ENCODE measurements at places on chromosomes 5 and 9.

DNA sequence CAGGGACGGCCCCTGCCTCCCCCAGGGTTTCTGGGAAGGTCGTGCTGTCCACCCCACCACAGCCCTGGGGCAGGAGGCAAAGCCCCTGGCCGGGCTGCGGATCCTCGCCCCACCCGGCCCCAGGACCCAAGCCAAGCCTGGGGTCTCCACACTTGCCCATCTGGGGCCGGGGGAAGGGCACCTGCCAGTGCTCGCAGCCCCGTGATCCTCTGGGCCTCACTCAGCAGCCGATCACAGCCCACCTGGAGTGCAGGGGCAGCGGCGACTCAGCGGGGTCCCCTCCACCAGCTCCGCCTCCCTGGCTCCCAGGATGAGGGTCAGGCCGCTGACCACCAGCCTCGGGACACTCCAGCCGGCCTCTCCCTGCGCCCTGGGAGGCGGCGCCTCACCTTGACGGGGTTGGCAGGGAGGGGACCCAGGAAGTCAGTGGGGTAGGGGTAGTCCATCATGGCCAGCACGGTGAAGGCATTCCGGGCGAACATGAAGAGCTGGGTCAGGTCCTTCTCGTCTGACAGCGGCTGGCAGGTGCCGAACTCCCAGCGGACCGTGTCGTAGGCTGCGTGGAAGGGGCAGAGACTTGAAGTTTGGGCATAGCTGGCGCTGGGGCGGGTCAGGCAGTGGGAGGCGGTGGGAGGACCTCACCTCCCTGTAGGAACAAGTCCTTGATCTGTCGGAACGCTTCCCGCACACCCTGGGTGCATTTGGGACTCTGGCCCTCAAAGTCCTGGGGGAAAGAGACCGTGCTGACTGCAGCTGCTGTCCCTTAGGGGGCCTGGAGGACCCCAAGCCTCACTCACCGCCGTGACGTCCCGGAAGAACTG is 1.8 kb downstream of the DPP7 start:
- DNase-seq = no peak

DNA sequence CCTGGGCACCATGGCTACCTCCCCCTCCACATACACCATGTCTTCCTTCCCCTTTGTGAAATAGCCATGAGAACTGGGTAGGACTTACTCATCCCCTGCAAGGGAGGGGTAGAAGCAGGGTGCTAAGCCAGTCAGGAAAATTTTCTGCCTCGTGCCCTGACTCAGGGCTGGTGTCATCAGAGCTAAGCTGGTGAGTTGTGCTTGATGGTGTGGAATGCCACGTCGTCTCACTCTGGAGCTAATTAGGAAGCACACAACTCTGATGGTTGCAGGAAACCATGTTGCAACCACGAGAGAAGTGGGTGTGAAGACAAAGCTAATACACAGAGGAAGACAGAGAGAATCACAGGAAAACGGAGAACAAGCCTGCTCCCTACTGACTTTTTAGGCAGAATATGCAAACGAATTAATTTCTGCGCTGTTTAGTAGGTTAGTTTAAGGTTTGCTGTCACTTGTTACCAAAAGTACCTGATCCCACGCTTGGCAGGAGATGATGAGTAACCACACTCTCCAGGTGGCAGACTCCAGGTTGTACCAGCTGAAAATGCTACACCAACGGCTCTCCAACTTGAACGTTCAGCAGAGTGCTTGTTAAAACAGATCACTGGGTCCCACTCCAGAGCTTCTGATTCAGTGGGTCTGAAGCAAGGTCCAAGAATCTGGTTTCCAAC is 54.5 kb downstream of the STK10 start:
- no peak for DNase-seq

GRCh38 chr5:38650946-38651345 is 94.5 kb upstream of the LIFR start:
- DNase-seq = no peak

- no peak for DNase-seq
Observed at GRCh38 chr9:137078701-137079400, 1.5 kb downstream of the UAP1L1 start.

DNA sequence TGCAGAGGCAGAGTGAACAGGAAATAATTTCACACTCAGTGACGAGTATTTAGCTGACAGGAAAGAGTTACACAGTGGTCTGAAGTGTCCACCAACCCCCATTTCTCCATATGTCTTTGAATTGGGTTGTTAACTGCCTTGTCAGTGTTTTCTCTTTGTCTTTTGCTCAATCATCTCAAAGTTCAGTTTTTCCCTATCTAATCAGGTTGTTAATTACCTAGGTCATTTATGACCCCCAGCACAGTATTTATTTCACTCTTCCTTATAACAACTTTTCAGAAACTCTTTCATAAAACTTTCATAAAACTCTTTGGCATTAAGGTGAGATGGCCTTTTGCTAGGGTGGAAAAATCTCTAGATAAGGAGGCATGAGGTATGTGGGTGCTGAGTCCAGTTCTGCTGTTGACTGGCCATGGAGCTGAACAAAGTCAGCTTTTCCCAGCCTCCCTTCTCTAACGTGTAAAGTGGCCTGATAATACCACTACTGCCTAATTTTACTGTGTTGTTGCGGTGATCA is 5.2 kb upstream of the ALDOB start:
- no peak for DNase-seq

DNA sequence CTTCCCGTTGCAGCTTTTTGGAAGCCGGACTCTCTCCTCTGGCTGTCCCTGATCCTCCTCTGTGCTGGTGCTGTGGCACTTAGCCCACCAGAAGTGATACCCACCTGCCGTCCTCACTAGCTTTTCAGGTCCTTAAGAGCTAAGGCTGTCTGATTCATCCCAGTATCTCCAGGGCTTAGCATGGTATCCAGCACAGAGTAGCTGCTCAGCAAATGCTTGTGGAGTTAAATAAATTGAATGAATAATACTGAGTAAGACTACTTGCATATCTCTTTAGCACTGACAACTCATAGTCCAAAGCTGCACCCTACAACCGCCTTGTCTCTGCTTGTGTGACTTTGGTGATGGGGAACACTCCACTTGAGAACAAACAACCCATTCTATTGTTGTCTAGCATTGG is 7.7 kb upstream of the XPA start:
- no peak for DNase-seq

DNA sequence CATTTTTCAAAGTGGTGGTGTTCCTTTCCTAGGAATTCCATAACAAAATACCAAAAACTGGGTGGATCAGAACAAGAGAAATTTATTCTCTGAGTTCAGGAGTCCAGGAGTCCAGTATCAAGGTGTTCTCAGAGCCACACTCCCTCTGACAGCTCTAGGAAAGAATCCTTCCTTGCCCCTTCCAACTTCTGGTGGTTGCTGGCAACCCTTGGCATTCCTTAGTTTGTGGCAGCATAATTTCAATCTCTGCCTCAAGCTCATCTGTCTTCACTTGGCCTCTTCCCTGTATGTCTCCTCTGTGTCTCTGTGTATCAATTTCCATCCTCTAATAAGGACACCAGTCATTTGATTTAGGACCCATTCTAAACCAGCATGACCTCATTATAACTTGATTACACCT is 243.7 kb downstream of the MPDZ start:
- DNase-seq = no peak

DNA sequence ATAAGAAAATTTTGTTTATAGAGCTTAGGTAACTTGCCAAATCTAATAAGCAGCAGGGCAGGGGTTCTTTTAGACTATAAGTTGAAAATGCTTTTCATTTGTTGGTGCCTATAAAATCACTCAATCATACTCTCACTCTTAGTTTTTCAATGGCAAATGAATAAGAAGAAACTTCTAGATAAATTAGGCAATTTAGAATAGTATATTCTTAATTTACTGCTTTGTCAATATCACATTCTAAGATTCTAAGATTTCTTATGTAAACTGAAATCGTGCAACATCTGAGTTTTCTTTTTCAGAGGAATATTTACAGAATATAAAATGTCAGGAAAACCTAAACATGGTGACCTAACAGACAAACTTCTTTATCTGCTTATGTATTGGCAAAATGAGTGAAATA is 849.0 kb downstream of the DTWD2 start:
- DNase-seq = no peak

DNA sequence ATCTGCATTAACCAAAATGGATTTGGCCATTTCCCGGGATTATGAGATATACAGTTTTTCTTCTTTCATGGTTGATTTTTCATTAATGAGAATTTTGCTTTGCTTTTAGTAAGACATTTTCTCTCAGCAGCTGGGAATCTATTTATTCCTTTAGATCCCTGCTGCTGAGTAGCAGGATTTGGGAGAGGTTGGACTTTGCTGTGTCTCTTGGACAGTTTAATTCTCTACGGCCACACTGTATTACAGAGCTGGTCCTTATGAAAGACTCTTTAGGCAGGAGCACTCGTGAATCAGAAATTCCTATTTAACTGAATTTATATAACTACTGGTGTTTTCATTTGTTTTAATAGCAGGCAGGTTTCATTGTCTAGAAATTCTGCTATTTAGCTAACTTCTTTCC is 1.6 kb downstream of the UNC13B start:
- no peak for DNase-seq

- no peak for DNase-seq
Observed at GRCh38 chr9:120372040-120372439, 207.9 kb downstream of the CDK5RAP2 start.

GRCh38 chr9:70083429-70083828 is 39.8 kb downstream of the MAMDC2 start:
- no peak for DNase-seq

- DNase-seq = no peak
Observed at GRCh38 chr9:112541685-112542084, 55.1 kb downstream of the KIAA1958 start.

GRCh38 chr5:177169271-177169670 is 35.7 kb downstream of the NSD1 start:
- DNase-seq = no peak

- DNase-seq = no peak
Observed at GRCh38 chr5:5634817-5635216, 212.3 kb downstream of the ICE1 start.

GRCh38 chr5:107058803-107059202 is 611.9 kb downstream of the EFNA5 start:
- DNase-seq = no peak

DNA sequence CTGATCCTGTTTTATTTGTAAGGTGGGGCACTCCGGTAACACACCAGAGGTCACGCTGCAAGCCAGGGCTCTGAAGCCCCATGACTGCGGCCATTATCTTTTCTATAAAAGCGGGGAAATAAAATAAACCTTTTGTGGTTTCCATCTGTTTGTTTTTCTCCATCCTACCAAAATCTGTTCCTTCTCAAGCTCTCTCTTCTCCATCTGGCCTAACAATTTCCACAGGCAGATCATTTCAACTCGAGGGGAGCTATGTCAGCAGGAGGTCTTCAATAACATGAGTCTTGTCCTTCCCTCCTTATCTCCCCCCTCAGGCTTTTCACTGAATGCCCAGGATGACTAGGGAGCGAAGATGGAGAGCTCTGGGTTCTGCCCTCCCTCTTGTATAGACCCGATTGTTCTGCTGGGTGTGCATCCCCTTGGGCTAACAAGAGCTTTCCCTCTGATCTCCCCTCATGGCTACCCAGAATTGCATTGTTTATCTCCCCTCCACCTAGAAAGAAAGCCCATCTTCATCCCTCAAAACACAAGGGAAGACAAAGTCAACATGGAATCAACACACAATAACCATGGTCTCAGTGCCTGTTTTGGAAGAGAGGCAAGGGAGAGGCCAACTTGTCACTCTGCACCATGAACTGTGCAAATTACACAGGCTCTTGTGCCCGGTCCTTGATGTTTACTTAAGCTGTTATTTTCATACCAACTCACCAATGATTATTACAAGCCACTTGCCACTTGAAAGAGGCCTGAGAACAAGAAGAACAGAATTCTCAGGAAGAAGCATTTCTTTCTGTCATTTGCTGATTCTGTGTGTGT is 187.8 kb downstream of the FANCC start:
- DNase-seq = no peak

DNA sequence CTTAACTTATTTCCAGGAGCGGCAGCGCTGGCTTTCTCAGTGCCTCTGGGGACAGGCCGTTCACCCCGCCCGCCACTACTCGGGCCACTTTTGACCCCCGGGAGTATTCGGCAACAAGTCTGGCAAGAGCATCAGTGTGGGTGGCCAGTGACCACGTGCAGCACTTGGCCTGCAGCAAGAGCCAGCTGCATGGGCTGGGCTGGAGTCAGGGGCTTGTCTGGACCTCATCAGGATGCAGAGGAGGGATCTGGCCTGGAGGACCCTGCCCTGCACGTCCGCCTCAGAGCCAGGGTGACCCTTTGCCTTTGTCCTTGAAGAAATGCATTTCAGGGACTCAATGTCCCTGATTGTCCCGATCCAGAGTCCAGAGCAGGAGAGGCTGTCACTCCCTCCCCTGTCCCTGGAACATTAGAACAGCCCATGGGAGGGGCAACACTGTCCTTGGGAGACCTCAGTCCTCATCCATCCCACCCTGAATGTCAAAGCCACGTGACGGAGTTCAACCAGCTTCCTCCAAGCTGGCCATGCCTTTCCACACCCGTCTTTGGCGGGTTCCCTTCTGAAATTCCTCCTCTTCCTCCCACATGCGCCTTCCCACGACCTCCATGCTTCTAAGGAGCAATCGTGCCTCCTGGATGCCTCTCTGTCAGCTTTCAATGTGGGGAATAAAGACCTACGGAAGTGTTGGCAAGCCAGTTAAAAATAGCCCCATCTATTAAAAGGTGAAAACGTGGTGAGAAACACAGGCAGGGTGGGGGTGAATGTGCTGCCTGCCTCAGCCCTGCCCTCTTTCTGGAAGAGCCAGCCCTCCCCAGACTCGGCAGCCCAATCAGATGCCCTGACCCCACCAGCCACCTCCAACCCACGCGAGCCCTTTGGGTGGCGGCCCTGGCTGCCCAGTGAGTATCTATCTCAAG is 99.0 kb downstream of the OLFM1 start:
- no peak for DNase-seq

DNA sequence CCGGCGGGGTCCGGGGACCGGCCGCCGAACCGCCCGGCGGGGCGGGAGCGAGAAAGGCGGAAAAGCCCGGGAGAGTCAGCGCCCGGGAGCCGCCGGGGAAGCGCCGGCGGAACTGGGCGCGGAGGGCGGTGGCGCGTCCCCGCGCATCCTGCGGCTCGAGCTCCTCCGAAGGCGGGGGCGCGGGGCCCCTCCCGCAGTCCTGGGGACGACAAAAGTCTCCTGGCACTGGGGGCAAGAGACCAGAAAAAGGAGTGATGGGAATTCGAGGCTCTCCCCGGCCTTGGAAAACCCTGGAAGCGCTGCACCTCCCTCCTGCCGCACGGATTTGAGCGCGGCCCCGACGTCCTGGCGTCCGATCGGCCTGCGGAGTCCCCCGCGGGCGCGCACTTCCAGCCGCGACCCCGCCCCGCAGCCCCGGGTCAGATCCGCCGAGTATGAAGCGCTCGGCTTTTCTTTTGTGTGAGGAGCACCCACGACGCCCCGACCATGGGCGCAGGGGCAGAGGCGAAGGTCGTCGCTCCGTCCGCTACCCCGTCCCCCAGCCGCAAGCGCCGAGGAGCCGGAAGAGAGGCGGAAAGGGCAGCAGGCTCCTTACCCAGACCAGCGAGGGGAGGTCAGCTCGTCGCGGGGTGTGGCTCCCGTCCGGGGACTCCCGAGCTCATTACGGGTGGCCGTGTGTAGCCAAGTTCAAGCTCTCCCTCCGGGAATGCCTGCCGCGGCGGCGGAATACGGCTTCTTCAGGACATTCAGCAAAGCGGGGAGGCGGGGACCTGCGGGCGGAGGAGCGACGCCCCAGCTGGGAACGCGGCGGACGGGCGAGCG is at the start of gene EPB41L4A:
Gene EPB41L4A (minus strand): TSS at position 114 of the 822 bp plus-strand sequence. CDS start 238 bp downstream, outside the sequence.
- DNase-seq = no peak

- DNase-seq = no peak
Observed at GRCh38 chr5:151251621-151252020, 1.4 kb upstream of the GM2A start.

- no peak for DNase-seq
Observed at GRCh38 chr5:150278916-150279315, 10.7 kb downstream of the CAMK2A start.

All from esophagus squamous epithelium (tissue), 5 donors.